Activated T-cell treated with anti-CD3 and anti-CD28 coated beads, Interleukin-2, amount 50 U/mL, for 72 hours (primary cell): ENCODE measurements at places on chromosomes 7 and 10.

DNA sequence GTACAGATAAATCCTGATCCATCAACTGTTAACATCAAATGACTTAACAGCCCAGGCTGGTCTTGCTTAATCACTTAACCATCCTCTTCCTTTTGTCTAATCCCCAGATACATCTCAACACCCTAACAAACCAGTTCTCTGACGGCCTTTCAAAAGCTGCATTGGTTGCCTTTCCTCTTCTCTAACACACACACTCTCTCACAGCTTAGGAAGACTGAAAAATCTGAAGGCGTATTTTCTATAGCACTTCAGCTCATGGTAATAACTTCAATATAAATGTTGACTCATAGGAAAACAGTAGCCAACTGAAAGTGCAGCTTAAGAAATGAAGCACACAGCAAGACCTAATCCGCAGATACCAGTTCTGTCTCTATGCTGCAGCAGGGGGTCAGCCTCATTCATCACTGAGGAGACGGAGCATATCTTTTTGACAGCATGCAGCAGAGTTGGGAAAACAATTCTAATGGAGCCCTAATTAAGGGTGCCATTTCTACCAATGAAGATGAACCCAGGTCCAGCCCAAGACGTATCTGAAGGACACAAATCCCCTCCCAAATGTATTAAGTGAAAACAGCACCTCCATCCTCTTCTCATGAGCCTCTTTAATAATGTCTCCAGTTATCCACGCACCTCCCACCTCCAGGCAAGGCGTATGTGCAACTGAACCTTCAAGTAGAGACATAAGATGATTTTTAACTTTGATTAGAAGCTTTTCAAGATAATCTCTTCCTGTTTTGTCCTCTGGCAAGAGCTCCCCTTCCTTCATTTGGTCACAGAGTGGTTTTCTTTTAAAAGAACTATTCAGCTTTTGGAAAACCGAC, 211.7 kb upstream of the NFE2L3 start:
- no peak for DNase-seq

- DNase-seq = no peak
Measured at GRCh38 chr7:111992601-111993000, 213.6 kb downstream of the DOCK4 start.

- DNase-seq = peak; percentile 46
Measured at GRCh38 chr7:105131033-105131656, 117.1 kb downstream of the KMT2E start.

- no peak for DNase-seq
Measured at GRCh38 chr10:60237977-60238758, 151.5 kb downstream of the ANK3 start.

GRCh38 chr7:158812684-158813083, 16.6 kb downstream of the ESYT2 start:
- DNase-seq = peak; percentile 68
